Upper lobe of left lung (tissue), 6 donors: ENCODE measurements at places on chromosomes 5 and 9. TPM values are rescaled to one million over a fixed set of nuclear protein-coding genes. Genes with fewer than 3 reads are reported as not detected.

Gene SLC6A7
- 0.44 TPM for total RNA-seq

GRCh38 chr9:120888626-120889025 is 11.6 kb upstream of the PHF19 start:
- DNase-seq = no peak

GRCh38 chr5:75366787-75367186 is 29.8 kb downstream of the HMGCR start:
- DNase-seq = no peak

- DNase-seq = no peak
Observed at GRCh38 chr5:115578657-115579056, 23.6 kb downstream of the TICAM2 start.

Gene GALNT12
- total RNA-seq = 89.1 TPM

DNA sequence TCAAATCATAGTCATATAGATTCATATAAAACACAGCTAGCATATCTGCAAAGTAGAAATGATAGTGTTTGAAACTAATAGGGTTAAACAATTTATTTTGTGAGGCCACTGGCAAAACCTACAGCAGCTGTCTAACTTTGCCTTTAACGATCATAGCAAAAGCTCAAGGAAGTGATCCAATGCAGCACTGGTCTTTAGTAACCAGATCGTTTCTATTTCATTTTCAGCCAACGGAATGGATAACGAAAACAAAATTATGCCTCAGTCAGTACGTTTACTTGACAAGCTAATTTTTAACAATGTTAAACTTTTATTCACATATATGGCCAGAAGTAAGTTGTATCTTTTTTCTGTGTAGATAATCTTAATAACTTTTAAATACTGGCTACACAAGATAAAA is 17.7 kb downstream of the MLLT3 start:
- DNase-seq = no peak

Gene LCN15
- total RNA-seq = not detected

- DNase-seq = no peak
Observed at GRCh38 chr5:122499585-122499984, 187.5 kb downstream of the SNCAIP start.

Gene DDX41
- 84.5 TPM for total RNA-seq

GRCh38 chr5:53151713-53152458 is 42.3 kb upstream of the MOCS2 start:
- peak; percentile 24 for DNase-seq

DNA sequence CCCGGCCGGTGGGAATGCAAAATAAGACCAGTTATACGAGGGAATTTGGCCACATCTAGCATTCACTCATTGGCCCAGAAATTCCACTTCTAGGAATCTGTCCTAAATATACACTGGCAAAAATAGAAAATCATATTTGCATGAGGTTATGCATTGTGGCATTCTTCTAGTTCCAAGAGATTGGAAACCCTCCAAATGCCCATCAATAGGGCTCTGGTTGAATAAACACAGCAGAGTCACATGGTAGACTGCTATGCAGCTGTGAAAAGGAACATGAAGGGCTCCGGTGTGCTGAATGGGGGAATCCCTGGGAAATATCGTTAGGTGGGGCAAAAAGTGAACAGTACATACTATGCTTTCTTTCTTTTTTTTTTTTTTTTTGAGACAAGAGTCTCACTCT is 36.8 kb downstream of the PTGES start:
- no peak for DNase-seq

Gene GGTA1
- total RNA-seq = 6.3 TPM

GRCh38 chr5:93708442-93708841 is 33.0 kb downstream of the POU5F2 start:
- no peak for DNase-seq

DNA sequence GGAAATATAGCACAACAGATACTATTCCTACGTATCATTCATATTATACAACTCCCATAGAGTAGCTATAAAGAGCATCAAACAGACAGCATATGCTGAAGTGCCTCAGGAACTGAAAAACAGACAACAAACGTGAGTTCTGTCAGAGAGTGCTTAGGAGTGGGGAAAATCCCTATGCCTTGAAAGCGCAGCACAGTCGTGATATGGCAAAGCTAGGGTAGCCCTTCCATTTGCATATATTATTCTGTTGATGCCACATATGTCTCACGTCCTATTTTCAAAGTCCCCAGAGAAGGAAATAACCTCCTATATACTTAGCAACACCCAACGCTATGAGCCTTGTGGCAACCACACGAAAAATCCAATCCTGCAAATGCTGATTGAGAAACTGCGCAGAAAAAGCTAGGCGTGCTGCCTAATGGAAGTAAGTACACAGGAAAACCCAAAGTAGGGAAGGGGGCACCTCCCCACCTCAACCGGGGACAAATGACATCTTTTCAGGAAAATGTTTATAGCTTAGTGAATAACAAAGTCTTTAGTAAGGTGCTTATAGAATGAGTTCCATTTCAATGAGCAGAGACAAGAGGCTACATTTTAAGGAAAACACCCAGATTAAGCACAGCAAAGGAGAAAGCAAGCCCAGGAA is 105.1 kb downstream of the MED10 start:
- DNase-seq = no peak

GRCh38 chr9:37336150-37336549 is 86.3 kb upstream of the GRHPR start:
- DNase-seq = no peak

Gene EGFL7
- total RNA-seq = 284 TPM

Gene PCDHGB4
- 2.4 TPM for total RNA-seq

GRCh38 chr9:95399261-95399660 is 81.8 kb upstream of the FANCC start:
- DNase-seq = no peak

- no peak for DNase-seq
Observed at GRCh38 chr9:83059417-83059816, 3.5 kb downstream of the RASEF start.

Gene HAND1
- total RNA-seq = not detected

GRCh38 chr5:122749886-122750285 is 25.0 kb upstream of the SNX2 start:
- no peak for DNase-seq

DNA sequence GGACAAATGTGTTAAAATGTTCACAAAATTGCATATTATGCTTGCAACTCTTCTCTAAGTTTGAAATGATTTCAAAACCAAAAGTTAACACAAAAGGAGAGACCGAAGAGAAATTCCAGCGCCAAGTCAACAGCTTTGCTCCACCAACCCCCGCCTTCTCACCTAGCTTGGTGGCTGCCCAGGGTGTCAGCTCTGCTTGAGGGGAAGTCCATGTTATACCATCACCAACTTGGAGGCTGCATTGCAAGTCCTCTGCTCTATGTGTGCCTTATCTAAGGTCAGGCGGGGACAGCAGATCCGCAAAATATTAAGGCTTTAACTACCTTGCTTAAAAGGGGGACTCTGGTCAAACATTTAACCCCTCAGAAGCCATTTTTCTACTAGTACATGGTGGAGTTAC is 14.6 kb downstream of the CCNJL start:
- peak; percentile 65 for DNase-seq

Gene ROR2
- total RNA-seq = 5.2 TPM

Gene KIF24
- total RNA-seq = 1.1 TPM

DNA sequence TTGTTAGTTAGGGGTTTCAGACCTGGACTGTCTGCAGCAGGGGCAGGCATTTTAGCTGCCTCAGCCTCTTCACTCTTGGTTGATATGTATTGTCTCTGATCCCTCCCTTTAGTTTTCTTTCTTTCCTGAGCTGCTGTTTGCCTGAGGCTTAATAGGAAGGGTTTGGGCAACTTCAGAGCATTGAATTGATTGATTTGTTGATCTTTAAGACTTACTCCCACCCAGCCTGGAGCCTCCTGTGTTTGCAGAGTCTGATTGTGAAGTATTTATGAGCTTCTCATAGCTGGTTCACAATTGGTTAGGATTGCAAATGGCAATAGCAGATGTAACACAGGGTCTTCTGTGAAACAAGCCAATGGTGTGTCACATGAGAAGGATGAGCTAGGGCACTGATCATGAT is 671.8 kb upstream of the SEMA6A start:
- no peak for DNase-seq

GRCh38 chr5:130727830-130728229 is 437.2 kb downstream of the HINT1 start:
- no peak for DNase-seq

- no peak for DNase-seq
Observed at GRCh38 chr5:31614151-31615020, 24.5 kb upstream of the PDZD2 start.

DNA sequence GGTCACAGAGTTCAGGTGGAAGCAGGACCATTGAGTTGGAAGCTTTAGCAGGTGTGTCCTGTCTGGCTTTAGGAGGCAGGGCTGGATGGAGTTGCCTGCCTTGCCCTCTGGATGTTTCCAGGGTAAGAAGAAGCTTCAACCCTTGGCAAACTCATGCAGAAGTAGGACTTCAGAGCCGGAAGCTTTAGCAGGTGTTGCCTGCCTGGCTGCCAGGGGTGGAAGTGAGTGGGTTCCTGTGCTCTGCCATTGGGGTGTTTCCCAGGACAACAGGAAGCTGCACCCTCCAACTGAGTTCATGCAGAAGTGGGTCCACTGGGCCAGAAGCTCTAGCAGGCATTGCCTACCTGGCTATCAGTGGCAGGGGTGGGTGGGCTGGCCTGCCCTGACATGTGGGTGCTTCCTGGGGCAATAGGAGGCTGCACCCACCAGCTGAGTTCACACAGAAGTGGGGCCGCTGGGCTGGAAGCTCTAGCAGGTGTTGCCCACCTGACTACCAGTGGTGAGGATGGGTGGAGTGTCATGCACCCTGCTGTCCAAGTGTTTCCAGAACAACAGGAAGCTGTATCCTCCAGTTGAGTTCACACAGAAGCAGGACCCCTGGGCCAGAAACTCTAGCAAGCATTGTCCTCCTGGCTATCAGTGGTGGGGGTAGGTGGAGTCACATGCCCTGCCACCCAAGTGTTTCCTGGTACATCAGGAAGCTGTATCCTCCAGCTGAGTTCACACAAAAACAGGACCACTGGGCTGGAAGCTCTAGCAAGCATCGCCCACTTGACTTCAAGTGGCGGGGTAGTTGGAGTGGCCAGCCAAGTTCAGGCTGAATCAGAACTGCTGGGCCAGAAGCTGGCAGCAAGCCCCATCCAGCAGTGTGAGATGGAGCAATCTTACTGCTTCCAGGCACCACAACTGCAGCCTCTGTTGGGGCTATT is 24.6 kb downstream of the LOX start:
- DNase-seq = peak; percentile 61

- DNase-seq = no peak
Observed at GRCh38 chr5:120137582-120137981, 326.5 kb upstream of the PRR16 start.

DNA sequence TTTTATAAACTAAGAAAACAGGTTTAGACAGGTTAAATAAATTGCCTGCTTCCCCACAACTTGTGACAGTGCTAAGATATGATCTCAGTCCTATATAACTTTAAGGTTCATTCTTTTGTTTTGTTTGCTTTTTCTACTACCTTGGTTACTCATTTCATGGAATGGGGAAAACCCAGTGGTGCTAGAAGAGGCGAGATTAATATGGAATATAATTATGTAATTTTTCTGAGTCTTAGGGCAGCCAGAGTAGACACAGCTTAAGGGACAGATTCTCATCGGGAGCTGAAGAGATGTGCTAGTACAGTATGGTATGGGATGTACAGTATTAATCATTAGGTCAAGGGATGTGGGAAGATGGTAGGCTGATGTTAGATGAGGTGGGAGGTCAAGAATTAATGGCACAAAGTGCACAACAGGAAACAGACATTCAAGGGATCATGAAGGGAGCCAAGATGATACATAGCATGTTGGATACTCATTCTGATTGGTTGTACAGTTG is 6.2 kb downstream of the TRIM32 start:
- DNase-seq = no peak

DNA sequence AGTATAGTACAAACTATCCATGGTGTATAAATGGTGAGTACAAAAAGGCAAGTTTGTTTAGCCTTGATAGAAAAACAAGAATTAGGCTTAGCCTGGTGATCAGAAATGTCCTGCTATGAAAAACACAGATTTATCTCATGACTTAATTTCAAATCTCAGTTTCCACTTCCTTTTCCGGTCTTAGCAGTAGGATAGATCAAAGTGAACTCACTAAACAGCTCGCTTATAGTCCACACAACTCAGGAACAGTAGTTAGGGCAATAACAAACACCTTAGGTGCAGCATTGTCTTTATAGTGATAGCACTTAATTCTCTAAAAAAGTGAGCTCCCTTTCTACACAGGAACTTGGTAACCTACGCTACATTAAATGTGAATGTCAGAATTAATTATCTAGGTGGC is 11.4 kb downstream of the GOLGA1 start:
- no peak for DNase-seq

GRCh38 chr5:96595300-96596090 is 66.7 kb upstream of the CAST start:
- DNase-seq = no peak

- no peak for DNase-seq
Observed at GRCh38 chr5:45060724-45061123, 252.0 kb downstream of the MRPS30 start.

GRCh38 chr5:96070622-96071225 is 109.1 kb upstream of the ELL2 start:
- no peak for DNase-seq

DNA sequence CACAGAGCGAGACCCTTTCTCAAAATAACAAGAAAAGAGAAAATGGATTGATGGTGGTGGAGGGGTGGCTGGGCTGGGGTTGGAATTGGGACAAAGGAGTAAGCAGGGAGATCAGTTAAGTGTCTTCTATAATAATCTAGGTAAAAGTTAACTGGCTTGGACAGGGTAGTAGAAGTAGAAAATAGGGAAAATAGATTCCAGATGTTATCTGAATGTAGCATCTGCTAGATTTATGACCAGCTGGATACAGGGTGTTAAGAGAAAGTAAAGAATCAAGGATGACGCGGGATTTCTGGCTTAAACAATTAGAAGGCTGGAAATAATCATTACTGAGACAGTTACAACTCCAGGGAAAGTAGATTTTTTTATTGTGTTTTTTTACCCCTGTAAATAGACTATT is 13.0 kb downstream of the PPP6C start:
- no peak for DNase-seq

DNA sequence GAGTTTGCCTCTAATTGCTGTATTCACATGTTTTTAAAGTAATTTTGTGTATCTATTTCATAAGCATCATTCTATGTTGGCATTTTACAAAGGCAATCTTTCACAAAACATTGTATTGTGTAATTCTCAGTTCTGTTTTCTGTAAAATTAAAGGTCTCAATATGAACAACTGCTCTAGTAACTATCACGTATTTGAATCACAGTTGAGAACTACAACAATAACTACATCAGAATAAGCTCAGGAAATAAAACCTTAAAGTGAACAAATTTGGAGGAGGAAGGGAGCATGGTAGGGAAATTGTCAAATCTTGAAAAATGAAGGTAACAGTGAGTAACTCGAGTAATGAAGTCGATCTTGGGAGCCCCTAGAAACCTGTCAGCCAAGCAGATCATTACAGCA is 22.5 kb upstream of the CAMK4 start:
- DNase-seq = no peak

- no peak for DNase-seq
Observed at GRCh38 chr5:92364986-92365550, 982.0 kb upstream of the ARRDC3 start.

DNA sequence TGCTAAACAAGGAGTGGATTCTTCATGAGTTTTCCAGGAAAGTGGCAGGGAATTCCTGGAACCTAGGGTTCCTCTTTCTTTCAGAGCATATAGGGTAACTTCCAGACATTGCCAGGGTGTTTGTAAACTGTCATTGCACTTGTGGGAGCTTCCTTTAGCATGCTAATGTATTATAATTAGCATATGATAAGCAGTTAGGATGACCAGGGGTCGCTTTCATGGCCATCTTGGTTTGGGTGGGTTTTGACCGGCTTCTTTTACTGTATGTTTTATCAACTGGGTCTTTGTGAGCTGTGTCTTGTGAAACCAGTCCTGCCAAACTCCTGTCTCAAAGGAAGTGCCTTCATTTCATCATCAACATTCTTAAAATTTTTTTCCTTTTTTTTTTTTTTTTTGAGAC is 11.9 kb upstream of the MELK start:
- DNase-seq = no peak
